Esophagus squamous epithelium (tissue), 5 donors: ENCODE measurements at places on chromosomes 12 and 14.

GRCh38 chr12:54239620-54240019 lies 40.3 kb downstream of the CBX5 start:
- DNase-seq: no peak

- no peak for DNase-seq
Observed at GRCh38 chr12:69026336-69026735, 93.4 kb upstream of the CPM start.

DNA sequence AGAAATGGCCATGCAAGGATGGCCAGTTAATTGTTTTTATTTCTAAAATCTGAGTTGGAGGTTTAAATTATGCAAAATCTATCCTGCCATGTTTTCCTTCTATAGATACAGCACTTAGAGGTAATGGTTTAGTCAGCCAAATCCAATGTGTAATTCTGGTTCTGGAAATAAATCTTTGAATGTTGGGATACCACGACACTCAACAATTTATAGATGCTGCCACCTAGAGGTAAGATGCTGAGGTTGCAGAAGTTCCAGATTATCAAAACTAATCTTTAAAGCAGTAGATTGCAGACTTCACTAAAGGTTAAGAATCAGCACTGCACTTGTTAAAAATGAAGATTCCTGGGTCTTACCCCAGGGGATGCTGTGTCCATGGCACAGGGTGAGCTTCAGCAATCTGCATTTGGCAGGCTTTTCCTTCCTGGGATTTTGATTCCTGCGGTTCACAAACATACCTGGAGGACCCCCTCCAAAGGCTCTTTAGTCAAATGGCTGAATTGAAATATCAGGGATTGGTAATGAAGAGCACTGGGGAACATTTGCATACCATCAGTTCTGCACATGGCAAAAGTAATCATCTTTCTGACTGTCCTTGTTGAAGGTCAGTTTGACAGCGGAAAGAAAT lies 53.4 kb upstream of the ANO4 start:
- no peak for DNase-seq

DNA sequence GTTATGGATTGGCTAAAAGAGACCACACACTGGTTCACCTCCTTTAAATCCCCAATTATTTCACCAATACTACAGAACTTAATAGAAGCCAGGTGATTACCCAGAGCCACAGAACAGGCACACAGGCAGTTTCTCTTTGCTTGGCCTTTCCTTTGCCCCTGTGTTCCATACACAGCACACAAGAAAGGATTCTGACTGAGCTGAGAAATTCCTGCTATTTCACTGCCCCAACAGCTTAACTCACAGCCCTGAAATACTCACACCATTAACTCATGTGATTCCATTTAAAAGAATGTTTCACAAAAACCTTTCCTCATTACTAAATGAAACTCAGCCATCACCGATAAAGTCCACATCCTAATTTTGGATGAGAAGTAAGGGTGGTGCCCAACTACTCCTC lies 133.6 kb downstream of the MED13L start:
- DNase-seq: no peak

DNA sequence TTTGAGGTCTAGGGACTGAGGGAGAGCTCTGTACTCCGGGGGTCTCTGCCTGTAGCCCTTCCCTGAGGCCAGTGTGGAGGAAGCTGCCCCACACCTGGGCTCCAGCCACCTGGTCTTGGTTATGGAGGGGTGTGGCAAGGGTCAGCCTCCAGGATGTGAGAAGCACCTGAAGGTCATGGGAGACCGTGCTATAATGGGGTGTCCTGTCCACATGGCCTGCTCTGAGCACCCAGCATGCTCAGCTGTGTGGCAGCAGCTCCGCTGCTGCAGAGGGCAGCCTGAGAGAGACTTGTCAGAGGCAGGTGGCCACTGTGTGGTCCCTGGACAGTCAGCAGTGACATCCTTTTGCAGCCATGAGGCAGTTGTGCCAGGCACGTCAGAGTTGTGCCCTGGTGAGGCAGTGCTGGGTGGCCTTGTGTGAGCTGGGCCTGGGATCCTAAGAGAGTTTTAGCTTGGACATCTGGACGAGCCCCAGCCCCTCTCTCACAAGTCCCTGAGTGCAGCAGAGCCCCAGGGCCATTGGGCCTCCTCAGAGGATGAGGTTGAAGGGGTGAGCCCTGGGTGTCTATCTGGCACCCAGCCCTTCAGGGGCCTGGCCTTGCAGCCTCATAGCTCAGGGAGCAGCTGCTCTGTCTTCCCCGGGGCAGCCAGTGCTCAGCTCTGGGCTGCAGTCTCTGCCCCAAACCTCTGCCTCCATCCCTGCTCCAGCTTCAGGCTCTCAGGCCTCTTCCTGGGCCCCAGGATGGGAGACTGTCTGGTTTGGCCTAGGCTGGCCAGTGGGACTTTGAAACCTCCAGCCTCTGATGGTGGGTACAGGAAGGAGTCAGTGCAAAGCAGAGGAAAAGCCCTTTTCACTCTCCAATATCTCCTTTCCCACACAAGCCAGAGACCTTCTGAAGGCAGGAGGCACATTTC lies 7.4 kb upstream of the ATG101 start:
- no peak for DNase-seq

DNA sequence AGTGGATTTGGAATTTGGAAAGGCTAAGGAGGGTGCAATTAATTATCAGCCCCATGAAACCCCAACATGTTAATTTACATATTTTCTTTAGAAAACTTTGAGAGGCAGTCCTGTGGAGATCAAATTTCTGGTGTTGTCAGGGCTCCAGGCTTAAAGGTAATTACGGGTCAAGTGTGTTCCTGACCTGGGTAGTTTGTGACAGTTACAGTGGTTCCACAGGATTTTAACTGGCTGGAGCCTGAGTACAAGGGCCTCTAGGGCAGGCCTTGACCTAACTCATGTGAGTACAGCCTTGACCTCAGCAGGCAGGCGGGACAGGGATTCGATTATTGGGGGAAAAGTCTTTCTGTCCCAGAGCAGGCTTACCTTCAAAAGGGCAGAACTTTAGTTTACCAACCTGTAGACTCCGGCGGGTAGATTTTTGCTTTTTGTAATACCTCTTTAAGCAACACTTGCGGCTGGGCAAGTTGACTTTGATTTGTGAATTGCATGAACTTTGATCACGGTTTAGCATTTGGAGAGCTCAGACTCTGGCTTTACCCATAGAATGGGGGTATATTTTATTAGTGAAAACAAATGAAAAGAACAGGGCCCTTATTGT lies 8.4 kb upstream of the PPTC7 start:
- no peak for DNase-seq

DNA sequence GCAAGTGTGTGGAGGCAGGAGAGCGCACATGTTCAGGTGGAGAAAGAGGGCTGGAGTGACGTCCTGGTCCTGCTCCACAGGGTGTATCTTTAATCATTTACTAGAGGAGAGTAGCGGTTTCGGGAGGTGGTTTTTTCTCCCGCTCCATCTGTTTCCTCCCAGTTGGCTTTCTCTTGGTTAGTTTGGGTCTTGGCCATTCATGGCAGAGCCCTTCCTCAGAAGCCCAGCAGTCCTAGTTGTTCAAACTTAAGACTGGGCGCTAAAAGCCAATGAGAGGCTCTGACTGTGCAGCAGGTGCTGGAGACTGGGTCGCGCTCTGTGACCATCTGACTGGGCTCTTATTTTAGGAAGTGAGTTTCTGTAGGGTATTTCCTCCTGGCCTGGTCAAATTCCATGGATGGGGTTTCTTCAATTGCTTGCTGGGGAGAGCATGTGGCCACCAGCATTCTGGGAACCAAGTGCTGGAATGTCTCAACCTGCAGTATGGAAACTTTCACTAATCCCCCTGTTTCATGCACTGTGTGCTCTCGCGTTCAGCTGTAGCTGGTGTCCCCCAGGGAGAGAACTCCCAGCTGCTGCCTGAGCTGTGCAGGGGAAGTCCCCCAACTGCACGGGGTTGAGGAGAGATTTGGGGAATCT lies 27.4 kb upstream of the TSPAN9 start:
- DNase-seq: no peak

DNA sequence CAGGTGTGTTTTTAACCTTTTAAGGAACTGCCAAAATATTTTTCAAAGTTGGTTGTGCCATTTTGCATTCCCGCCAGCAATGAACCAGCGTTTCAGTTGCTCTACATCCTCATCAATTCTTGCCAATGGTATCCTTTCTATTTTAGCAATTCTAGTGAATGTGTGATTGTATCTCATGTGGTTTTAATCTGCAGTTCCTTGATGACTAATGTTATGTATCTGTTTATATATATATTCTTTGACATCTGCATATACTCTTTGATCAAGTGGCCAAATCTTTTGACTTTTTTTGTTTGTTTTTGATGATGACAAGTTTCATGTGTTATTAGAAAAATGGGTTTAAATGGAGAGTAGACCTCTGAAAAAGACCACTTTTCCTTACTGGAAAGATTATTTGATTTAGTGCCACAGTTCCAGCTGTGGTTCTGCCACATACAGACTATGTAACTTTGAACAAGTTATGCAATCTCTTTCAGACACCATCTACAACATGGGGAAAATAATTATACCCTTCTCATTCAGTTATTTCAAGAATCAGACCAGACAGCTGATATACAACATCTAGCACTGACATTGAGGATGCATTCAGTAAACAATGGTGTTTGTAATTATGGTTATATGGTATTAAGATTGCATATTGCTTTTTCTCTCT lies 146.3 kb upstream of the CNOT2 start:
- no peak for DNase-seq

- DNase-seq: no peak
Observed at GRCh38 chr12:44654646-44655639, 221.2 kb downstream of the NELL2 start.

DNA sequence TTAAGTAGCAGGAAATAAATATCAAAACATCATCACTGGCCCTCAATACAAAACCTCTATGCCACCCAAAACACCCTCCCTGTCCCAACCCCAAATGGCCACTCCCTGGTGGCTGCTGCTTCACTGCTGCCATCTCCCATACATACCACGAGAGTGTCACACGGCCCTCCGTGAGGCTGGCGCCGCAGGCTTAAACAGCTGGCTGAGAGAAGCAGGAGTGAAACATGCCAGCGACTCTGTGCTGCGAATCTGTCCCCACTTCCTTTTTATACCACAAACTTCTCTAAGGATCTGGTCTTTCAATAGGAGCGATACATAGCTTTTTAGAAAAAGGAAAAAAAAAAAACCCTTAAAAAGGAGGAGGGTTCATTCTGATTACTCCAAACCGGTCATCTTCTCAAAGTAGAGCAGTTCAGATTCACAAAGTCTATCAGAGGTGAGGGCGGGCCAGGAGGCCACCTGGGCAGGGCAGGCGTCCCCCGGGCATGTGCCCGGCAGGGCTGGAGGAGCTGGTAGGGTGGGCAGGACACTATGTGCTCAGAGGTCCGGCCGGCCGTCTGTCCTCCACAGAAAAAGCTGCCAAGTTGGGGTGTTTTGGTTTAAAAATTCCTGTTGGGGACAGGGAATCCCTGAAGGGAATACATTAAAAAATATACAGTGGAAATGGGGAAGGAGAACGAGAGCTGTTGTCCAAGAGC lies 26.5 kb downstream of the MAX start:
- no peak for DNase-seq

DNA sequence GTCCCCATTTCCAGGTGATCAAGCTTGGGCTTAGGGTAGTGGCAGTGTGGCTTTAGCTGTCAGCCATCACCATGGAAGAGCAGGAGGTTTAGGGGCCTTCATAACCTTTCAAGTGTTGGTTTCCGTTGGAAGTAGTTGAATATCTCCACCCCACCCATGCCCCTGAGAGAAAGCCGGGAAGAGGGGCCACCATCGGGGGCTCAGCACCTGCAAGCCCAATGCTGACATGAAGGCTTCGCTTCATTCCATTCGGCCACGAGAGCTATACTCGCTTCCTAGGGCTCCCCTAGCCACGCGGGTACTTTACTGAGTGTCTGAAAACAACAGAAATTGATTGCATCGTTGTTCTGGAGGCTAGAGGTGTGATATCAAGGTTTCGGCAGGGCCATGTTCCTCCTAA lies 234.8 kb downstream of the ZFP36L1 start:
- DNase-seq: no peak

DNA sequence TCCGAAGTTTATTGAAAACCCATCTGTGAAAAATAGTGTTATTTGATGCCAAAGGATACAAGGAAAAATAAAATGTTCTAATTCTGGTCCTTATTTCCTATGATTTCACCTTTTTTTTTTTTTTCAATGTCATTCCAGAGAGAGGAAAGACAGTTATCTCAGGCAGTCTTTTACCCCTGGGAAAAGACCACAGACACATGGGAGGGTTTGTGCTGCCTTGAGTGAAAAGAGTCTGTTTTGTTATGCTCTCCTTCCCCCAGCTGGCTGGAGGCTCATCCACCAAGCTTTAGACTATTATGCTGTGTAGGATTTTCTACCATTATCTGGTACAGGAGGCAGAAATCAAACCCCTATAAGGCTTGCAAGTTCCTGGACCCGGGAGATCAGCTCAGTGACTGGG lies 151.8 kb downstream of the CRADD start:
- DNase-seq: no peak

DNA sequence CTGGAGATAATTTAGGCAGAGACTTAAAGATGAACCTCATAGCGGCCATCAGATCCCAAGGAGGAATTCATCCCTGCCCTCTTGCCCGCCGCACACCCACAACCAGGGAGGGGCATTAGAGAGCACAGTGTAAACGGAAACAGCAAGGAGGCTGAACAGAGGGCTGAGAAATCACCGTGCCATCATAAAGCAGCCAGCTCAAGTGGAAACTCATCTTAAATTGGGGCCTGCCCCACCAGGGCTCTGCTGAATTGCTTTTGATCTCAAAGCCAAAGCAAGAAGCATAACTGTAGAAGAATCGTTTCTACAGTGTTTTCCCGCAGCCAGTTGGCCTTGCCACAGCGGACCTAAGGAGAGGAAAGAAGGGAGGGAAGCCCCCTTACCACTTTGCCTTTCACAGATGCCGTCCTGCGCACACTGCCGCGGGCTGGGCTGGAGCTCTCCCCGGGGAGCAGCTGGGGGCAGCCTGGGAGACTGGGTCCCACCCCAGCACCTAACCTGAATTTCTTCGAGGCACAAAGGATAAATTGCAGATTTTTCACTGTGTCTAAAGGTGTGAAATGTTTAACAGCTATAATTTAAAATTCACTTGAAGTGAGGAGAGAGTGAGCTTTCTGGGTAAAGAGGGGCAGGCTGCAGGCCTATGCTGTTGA lies 51.8 kb upstream of the MMP17 start:
- DNase-seq: no peak

DNA sequence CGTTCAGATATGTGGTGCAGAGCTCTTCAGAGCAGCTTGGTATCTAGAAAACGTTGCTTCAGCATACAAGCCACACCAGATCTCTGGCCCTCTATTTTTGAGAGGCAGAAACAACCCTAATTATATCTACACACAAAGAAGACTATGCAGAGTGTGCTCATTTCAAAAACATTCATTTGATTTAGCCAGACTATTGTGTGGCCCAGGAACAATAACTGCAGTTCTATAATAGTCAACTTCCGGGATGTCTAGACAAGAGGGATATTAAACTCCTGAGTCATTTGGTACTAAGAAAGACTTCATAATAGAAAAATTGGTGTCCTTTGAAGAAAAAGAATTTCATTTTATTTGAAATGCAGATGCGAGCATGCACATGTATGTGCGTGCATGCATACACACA lies 153.8 kb downstream of the PELI2 start:
- DNase-seq: no peak

- peak; percentile 32 for DNase-seq
Observed at GRCh38 chr12:56158926-56159461, 835 bp downstream of the MYL6 start.
